ENCODE measurements at places on chromosomes 1 and 21.

DNA sequence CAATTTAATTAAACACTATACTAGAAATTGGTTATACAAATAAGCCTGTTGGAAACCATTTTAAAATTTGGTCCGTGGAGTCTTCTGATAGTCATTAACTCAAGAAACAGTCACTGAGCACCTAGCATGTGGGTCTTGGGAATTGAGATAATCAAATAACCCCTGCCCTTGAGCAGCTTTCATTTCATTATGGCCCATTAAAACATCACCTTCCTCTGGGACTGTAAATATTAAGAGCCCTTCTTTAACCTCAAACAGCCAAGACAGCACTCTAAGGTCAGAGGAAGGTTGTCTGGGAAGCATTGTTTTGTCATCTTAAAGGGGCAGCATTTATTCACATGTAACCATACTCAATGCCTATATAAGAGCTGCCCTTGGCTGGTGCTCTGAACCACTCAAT lies 610.3 kb upstream of the USP24 start:
- DNase-seq, result no peak

GRCh38 chr21:44709426-44710293 lies 1.7 kb downstream of the TSPEAR start:
- no peak for DNase-seq

DNA sequence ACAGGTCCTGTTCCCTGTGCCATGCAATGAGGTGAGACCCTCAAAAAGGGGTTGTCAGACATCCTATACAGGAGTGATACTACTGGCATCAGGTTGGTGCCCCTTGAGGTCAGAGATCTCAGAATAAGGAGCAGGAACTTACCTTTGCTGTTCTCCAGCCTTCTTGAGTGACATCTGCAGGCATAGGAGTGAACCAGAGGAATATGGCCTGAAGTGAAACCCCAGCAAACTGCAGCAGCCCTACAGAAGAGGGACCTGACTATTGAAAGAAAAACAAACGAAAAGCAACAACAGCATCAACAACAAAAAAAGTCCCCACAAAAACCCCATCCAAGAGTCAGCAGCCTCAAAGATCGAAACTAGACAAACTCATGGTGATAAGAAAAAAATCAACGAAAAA lies 74.5 kb downstream of the CHD1L start:
- no peak for DNase-seq

GRCh38 chr1:150985179-150985825 lies 3.2 kb downstream of the ANXA9 start:
- DNase-seq, result no peak

GRCh38 chr21:38334866-38335265 lies 78.1 kb downstream of the KCNJ15 start:
- DNase-seq, result no peak

- DNase-seq, result no peak
Measured at GRCh38 chr21:39774227-39774626, 29.2 kb downstream of the IGSF5 start.

GRCh38 chr1:16236511-16237342 lies at the start of gene CPLANE2:
CPLANE2 (minus strand) TSS chr1:16237183; CDS start chr1:16236742, 441 bp downstream.
- peak; percentile 74 for DNase-seq

DNA sequence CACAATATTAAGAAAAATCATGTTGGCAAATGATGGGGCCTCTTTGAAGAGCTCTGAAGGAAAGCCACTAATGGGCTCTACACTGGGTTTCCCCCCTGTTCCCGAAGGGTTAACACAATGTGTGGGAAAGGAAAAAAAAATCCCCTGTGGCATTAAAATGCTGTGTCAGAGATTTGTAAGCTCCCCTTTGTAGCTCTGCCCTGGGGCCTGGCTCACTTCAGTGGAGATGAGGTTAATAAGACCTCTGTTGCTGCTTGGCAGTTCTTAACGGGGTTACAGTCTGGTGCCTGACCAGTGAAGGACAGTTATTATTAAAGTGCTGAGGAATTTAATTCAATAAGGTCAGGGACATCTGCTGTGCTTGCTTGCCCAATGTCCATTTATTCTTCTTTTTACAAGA lies 129.7 kb upstream of the UBE2U start:
- no peak for DNase-seq

DNA sequence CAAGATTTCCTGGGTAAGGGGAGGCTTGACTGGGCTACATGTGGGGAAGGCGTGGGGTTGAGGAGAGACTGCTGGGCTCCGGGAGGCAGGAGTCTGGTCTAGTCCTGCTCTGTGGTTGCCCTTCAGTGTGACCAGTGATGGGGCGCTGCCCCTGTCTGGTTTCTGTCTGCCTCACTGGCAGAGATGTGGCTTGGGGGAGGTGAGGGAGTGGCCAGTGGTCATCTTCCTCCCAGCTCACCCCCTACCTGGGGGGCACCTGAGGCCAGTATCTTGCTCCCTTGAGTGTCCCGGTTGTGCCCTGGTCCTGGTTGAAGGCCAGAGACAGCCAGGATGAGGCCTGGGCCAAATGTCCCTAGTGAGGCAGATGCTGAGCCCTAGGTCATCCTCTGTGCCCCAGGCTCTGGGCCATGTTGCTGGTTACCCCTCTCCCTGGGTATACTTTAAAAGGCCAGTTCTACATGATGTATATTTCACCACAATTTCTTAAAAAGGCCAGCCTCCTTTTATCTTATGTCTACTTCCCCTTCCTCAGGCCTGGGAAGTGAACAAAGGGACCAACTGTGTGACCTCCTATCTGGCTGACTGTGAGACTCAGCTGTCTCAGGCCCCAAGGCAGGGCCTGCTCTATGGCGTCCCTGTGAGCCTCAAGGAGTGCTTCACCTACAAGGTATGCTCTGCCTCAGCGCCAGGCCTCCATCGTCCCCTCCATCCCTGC lies 10.5 kb downstream of the FAAH start:
- DNase-seq, result no peak

DNA sequence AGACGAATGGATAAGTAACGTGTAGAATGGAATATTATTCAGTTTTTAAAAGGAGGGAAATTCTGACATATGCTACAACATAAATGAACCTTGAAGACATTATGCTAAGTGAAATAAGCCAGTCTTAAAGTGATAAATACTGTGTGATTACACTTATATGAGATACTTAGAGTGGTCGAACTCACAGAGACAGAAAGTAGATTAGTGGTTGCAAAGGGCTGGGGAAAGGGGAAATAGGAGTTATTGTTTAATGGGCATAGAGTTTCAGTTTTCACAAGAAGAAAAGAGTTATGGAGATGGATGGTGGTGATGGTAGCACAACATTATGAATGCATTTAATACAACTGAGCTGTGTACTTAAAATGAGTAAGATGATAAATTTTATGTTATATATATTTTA lies 14.7 kb upstream of the AHCYL1 start:
- no peak for DNase-seq

- DNase-seq, result no peak
Measured at GRCh38 chr21:36863260-36863659, 103.2 kb downstream of the HLCS start.

Measured in AG04450 (cell line).